RWPE1 (cell line): ENCODE measurements at places on chromosomes 3 and 15.
A peak's percentile ranks its signal among the peaks of the same experiment; 100 is the strongest.

DNA sequence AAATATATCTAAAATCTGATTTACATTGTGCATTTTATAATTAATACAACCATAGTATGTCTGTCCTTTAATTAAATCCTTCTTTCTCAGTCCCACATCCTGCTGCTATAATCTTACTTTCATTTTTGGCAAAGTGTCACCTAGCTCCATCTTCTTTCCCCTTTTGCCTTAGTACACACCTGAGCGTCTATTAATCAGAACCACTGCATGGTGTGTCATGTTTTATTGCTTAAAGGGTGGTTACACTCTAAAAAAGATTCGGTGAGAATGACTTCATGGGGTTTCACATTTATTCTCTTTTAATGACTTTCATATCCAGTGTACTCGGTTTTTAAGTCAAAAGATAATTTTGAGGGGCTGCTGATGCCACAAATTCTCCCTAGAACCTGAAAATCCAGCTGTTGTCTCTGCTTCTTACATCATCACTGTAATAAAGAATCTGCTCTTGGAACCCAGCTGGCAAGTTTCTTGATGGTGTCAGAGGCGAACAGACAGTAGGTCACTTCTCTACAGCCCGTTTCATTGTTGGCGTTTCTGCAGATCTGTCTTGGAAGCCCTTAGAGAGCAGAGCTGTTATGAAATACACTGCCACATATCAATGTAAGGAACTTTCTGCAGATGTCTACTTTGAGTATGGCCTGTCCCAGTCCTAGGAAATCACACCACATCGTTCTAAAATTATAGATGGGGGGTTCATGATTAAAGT is 99.7 kb downstream of the TIGIT start:
- no peak for DNase-seq

DNA sequence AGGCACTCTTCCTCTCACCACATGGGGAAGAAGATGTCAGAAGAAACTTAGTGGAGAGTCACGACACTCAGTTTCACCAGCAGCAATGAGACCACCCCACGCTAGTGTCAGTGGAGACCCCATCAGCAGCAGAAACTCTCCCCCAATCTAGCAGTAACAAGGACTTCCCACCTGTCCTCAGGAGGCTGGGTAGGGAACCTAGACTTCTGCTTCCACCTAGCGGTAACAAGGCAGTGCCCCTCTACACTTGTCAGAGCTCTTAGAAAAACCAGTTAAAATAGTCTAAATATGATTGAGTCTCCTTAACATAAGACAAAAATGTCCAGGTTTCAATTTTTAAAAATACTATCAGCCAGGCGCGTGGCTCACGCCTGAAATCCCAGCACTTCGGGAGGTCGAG is 57.3 kb downstream of the TRAT1 start:
- DNase-seq: peak; percentile 9

DNA sequence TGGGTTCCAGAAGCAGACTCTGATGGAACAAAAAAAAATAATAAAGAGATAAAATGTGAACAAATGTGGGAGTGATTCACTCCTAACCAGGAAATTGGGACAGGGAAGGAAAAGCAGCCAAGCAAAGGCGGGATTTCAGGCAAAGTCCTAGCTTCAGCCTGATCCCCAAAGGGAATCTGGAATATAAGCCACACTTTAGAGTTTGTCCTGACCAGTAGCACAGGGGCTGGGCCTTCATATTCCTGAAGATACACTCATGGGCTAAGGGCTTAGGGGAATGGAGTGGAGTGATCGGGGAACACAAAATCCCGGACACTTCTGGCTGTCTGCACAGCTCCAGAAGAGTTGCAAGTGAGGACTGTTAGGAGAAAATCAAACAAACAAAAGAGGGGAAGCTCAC is 135.0 kb upstream of the COL8A1 start:
- no peak for DNase-seq

DNA sequence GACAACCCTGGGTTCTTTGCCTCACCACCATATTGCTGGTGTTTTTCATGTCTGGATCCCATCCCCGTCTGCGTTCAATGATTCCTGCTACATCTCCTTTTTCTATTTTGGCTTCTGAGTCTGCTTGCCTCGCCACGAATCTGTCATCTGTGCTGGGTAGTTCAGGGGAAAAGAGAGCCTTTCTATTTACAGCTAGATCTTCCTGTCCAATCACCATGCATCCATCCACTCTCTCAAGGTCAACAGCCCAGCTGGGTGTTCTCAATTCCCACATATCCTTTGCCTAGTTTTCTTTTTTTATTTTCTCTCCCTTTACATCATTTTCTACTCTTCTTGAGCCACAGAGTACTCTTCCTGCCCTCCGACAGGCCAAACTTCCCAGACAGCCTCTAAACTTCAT is 104.8 kb upstream of the RAD18 start:
- DNase-seq: no peak

- peak; percentile 67 for DNase-seq
These were observed 448 bp downstream of the PLXNB1 start for GRCh38 chr3:48429317-48429959.

DNA sequence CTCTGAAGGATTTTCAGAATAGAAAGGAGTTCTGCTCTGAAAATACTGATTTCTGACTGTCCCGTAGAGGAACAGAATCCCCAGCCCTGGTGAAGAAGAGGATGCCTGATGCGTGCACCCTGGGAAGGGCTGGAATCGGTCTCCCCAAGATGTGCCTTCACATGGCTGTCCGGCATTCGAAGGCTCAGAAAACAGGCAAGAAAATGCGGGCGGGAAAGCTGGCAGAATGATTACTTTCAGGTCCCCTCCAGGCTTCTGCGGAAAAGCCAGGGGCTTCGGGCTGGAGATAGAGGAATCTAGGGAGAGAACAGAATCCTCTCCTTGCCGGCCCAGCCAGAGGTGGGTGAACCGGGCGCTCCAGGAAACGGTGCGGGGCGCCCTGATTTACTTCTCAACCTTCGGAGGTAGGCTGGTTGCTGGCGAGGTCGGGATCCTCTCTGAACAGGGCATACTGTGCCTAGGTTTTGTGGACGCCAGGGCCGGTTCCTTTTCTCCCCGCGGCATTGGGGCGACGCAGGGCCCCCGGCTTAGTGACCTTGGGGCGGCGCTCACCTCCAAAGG is 2.5 kb downstream of the FOXL2NB start:
- no peak for DNase-seq

GRCh38 chr3:150960708-150961684 is 11.5 kb downstream of the CLRN1 start:
- no peak for DNase-seq

DNA sequence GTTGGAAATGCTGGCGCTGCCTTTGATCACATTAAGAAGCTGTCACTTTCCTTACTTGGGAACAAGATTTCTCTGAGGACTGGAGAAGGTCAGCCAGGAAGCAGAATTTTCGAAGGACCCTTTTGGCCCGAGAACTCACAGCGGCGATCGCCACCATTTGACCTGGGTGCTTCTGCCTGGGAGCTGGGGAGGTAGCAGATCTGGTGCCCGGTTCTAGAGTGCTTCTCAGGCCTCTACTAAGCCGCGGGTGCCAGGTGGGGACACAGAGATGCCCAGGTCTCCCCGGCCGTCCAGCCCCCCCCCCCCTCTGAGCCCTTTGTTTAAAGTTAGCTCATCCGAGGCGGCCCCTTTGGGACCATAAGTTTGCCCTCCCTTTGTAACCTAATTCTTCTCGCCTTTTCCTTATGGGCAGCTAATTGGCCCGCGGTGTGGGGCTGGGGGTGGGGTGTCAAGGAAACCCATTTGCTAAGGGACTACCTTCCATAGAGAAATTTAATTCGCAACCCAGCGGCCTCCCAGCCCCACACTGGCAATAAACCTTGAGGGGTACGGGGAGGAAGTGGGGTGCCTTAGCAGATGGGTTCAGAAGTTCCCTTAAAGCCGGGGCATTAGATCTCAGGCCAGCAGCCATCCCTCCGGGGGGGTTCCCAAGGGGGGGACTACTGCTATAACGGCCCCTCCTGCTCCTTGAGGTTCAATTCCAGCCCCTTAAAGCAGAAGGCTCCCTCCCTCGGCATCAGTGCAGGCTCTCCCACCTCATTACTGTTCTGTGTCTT is 1.9 kb downstream of the GATA2 start:
- no peak for DNase-seq

DNA sequence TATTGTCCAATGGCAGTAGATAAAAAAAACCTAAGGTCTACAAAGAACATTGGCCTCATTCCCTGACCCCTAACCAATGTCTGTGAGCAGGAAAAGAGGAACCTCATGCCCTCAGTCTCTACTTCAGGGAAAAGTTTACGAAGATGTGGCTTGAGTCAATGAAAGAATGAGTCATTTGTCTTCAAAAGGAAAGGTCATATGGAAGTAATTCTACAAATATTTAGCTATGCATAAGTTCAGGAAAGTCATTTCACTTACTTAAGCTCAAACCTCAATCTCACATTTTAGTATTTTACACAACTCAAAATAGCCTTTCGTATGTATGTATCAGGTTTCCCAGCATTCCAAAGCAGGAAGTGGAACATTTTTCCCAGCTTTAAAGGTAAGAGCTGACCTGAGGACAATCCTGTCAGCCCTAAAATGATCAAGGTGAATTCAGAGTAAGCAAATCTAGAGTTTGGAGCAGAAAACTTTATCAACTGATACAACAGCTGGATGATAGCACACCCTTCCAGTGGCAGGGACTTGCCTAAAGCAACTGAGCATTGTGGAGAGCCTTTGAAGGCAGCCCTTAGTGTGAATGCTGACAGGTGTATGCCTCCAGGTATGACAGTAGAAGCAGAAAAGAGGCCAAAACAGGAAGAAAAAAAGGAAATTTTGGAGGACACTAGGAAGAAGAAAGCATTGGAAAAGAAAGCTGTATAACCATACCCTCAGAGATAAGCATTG is 53.9 kb upstream of the ACKR4 start:
- DNase-seq: peak; percentile 38

GRCh38 chr15:95923792-95924191 is 406.7 kb upstream of the NR2F2 start:
- DNase-seq: no peak

- DNase-seq: no peak
These were observed 374.2 kb upstream of the BCHE start for GRCh38 chr3:166211451-166211850.

DNA sequence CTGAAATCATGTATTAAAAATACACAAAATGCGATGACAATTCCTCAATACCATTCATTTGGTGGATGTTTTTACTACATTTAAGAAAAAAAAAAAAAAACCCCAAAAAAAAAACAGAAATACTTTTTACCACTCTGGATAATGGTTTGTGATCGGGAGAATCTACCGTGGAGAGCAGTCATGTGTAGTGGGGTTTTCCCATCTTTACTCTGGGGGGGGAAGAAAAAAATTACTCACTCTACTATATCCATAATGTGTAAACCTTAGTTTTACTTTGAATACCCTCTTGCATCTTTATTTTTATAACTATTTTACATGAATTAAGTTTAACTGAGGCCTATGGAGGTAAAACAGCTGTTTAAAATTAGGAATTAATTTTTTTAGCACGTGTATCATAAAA is 83.3 kb downstream of the ANKRD28 start:
- DNase-seq: no peak

GRCh38 chr3:101950510-101950909 is 101.2 kb downstream of the NFKBIZ start:
- no peak for DNase-seq

DNA sequence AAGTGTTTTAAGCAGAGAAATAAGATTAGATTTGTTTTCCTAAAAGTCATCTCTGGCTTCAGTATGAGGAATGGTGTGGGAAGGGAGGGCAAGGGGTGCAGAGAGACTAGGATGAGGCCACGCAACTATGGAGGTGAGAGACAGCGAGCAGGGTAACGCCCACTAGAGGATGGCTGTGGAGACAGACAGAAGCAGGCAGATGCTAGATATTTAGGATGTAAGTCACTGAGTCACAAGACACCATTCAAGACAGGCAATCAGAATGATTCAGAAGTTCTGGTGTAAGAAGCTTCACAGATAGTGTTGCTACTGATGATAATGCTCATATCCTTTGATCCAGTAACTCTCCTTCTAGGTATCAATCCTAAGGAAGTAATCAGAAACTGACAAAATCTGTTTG is 19.1 kb downstream of the HSPBAP1 start:
- no peak for DNase-seq

DNA sequence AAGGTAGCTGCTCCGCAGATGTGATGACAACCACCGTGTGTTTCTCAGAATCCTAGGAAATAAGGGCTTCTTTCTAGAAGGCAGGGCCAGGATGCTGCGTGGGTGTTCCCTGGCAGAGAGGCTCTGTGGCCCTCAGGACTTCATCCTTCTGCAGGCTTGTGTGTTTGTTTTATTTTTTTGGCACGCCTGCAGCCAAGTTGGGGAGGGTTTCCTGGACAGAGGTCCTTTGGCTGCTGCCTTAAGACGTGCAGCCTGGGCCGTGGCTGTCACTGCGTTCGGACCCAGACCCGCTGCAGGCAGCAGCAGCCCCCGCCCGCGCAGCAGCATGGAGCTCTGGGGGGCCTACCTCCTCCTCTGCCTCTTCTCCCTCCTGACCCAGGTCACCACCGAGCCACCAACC is at the start of gene CLEC3B:
Gene CLEC3B, plus strand, starts transcription at position 266 of the 400 bp plus-strand sequence. Its CDS starts 60 bp downstream, at position 326.
- no peak for DNase-seq

- DNase-seq: no peak
These were observed 2.0 kb downstream of the NRROS start for GRCh38 chr3:196641333-196642054.

GRCh38 chr3:25473246-25473645 is 45.2 kb downstream of the RARB start:
- DNase-seq: no peak

- DNase-seq: no peak
These were observed 76.7 kb downstream of the AAGAB start for GRCh38 chr15:67177752-67178151.

DNA sequence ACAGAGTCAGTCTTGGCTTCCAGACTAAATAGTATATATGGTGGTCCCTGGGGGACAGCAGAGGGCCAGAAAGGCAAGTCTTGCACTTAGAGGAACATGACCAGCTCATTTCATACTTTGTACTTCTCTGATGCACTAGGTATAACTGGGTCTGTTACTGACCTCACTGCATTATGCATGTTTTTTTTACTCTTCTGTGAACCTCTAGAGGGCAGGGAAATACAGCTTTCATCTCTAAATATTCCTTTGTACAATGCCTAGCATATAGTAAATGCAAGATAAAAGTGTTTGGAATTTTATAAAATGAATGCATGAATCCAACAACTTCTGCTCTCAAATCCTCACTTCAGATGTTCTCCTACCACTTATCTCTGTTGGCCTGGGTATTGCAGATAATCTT is 23.4 kb upstream of the ARL14 start:
- DNase-seq: no peak

- DNase-seq: no peak
These were observed 88.8 kb downstream of the HES1 start for GRCh38 chr3:194224471-194225417.

GRCh38 chr3:76206346-76206745 is 421.0 kb upstream of the ZNF717 start:
- DNase-seq: no peak

- no peak for DNase-seq
These were observed 67.4 kb upstream of the FOXB1 start for GRCh38 chr15:59936741-59937140.

DNA sequence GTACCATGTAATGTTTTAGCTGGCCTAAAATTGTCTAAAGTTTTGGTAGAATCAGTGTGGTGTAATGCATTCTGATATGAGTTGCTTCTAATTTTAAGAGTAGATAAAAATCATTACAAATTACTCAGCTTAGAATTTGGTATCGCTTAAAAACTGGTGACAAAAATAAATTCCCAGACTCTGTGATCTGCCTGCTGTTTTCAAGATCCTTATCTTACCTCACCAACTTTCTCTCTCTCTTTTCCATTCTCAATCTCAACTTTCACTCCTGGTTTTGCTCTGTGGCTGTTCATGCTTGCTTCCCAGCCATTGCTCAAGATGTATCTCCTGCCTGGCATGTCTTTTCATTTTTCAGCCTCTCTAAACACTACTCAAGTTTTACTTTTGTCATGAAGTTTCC is 45.7 kb downstream of the TCF12 start:
- no peak for DNase-seq
